Activated T-helper 1 cell treated with anti-CD3 and anti-CD28 coated beads, Interleukin-2, amount 50 U/mL, for 16 hours (primary cell): ENCODE measurements at places on chromosomes 7 and 10.

- DNase-seq, result no peak
Measured at GRCh38 chr7:44391746-44392617, 66.6 kb upstream of the CAMK2B start.

GRCh38 chr7:78254726-78255055 is 456.1 kb downstream of the PHTF2 start:
- no peak for DNase-seq

- no peak for DNase-seq
Measured at GRCh38 chr7:151157645-151158329, 9.7 kb downstream of the GBX1 start.

DNA sequence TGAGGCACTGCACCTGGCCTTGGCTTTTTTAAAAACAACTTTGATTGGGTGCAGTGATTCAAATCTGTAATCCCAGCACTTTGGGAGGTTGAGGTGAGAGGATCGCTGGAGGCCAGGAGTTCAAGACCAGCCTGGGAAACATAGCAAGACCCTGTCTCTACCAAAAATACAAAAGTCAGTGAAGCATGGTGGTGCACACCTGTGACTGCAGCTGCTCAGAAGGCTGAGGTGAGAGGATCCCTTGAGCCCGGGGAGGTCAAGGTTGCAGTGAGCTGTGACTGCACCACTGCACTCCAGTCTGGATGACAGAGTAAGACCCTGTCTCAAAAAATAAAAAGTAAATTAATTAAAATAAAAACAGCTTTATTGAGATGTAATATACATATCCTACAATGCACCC is 84.9 kb downstream of the NPTX2 start:
- DNase-seq, result no peak

DNA sequence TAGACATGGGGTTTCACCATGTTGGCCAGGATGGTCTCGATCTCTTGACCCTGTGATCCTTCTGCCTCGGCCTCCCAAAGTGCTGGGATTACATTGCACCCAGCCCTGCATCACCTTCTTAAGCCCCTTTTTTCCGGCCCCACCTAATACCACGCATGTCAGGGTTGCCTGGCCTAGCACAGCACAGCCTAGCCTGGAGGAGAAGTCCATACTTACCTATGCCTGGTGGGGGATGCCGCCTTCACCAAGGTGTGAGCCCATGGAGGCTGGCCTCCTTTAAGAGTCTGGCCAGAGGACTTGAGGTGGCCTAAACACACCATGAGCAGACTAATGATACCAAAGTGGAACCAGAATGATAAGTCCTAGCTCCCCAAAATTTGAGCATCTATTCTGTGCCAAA is 22.0 kb upstream of the CUX1 start:
- no peak for DNase-seq

DNA sequence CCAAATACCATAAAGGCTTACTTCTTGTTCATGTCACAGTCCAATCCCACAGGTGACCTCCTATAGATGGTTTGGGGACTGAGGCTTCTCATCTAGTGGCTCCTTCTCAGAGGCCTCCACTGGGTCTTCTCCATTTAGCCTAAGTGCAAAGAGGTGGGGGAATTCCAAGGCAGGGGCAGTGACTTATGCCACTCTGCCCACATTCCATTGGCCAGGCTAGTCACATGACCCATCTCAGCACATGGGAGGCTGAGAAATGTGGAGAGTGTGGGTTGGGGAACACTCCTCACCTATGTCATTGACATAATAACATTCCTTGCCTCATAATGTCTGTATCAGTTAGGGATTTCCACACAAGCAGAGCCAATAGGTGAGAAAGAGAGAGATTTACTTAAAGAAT is 104.3 kb upstream of the PLXNA4 start:
- no peak for DNase-seq

- DNase-seq, result no peak
Measured at GRCh38 chr7:132764762-132765161, 188.5 kb upstream of the PLXNA4 start.

- DNase-seq, result no peak
Measured at GRCh38 chr7:133662276-133662675, 409.4 kb downstream of the EXOC4 start.

DNA sequence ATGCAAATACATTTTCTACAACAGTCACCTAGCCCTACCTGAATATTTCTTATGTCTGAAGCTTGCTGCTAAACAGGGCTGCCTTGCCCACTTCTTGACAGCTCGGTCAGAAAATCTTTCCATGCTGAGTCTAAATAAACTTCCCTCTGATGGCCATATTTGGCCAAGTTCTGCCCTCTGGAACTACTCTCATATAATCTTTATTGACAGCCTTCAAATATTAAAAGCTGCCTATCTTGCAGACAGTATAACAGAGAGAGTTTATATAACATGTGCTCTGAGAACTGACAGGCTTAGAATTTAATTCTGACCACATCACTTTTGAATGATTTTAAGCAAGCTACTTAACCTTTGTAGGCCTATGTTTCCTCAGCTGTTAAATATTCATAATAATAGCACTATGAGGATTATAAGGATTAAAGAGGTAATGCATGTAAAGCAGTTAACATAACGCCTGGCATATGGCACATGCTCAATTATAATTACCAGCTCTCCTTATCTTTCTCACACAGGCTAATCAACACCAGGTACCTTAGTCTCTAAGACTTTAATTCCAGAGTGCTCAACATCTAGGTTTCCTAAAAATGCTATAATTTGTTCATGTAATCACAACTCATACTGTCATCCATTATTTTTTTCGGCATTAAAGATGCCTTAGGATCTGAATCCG is 334.1 kb downstream of the HPSE2 start:
- no peak for DNase-seq

DNA sequence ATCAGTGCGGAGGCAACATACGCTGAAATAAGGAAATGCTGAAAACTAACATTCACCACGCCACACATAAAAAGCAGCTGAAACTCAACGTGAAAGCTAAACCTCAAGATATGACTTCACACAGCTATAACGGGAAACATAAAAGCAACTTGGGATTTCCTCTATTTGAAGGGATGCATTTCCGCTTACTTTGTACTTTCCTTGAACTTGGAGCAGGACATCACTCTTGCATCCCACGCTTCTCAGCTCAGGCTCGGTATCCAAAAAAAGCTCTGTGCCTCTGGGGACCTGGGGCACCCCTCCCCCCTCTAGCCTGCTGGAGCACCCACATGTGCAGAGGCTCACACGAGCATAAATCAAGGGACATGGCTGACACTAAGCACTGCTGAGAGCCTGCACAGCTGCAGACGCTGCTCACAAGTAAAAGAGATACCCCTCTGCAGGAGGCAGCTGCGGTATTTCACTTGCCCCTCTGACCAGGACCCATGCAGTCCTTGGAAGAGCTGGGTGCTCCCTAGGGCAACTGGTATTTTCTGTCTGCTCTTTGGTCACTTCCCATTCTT is 34.2 kb downstream of the PARD3 start:
- DNase-seq, result no peak

- no peak for DNase-seq
Measured at GRCh38 chr7:150943453-150943814, 34.7 kb downstream of the KCNH2 start.

DNA sequence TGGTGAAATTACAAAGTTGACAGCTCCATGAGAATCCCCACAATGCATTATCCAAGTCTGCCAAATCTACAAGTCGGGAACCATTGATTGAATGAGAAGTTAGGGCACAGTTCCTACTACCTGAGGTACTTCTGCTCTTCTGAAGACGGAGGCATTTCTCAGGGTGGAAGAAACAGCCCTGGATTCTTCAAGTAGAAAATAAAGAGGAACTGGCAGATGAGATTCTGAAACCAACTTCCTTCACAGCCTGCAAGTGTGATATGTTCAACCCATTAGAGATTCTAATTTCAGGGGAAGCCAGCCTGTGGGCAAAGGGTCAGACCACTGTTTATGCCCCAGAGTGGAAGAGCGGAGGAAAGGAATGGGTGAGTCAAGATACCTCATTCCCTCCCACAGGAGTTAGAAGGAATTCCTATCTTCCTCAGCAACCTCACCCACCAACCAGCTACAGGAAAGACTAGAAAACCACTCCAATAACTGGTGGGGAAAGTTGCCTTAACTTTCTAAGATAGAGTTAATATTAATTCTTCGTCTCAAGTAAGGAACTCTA is 50.5 kb upstream of the BMPER start:
- no peak for DNase-seq

DNA sequence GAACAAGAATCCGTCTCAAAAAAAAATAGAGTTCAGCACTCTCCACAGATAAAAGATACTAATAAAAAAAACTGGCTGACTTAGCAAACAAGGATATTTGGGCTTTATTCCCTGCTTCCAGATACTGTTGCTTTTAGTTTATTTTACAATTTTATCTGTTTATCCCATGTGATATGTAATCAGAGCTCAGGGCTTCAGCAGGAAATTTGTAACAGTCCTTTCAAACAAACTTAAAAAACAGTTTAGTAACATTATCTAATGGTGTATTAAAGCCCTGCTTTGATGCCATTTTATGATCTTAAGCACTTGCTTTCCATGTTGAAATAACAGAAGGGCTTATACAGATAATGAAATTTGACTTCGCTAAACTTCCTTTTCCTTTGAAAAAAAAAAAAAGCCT is 28.1 kb downstream of the DCLRE1A start:
- no peak for DNase-seq

- DNase-seq, result no peak
Measured at GRCh38 chr10:69317175-69317604, 38.9 kb downstream of the HK1 start.

GRCh38 chr7:8149222-8149621 is 112.7 kb downstream of the ICA1 start:
- DNase-seq, result no peak

DNA sequence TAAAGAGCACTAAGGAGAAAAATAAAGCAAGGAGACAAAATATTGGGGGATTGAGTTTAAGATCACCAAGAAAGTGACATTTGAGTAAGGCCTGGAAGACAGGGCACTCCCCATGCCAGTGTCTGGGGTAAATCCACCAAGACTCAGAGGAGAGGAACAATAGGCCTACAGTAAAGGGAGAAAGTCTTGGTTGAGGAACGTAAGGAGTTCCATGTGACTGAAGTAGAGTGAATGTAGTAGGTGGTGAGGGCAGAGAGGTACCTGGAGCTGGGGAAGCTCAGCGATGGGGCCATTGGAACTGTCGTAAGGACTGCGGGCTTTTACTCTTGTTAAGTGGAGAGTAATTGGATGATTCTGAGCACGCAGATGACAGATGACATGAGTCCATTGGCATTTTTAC is 69.4 kb downstream of the CPED1 start:
- no peak for DNase-seq

DNA sequence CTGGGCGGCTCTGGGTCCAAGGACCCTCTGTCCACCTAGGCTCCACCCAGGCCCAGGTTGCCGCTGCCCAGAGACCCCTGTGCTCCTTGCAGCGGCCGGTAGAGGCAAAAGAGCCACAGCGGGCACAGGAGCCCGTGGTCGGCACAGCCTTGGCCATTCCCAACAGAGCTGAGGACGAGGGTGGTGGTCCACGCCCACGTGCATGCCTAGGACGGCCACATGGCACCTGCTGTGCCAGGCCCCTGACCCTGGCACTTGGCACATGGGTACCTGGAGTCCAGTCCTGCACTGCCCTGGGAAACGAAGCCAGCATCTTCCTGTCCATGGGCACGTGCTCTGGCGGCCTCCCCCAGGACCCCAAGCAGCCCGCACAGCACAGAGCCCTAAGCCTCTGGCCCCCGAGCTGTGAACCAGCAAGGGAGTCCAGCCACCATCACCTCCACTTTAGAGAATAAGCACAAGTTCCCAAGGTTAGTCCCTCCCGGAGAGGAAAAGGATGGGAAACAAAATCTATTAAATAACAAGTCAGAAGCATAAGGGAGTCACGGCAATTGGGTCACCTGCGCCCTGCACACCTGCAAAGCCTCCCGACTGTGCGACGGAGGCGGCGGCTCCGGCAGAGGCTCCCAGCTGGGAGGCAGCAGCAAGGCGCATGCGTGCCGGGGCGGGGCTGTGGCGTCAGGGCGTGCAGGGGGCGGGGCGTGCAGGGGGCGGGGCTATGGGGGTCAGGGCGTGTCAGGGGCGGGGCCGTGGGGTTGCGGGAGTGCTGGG is 59.1 kb downstream of the STK32C start:
- peak; percentile 21 for DNase-seq

GRCh38 chr7:112386619-112387018 is 63.6 kb upstream of the IFRD1 start:
- DNase-seq, result no peak

- DNase-seq, result no peak
Measured at GRCh38 chr7:130945411-130945811, 211.4 kb upstream of the KLF14 start.

- no peak for DNase-seq
Measured at GRCh38 chr7:33559324-33559710, 346.0 kb upstream of the BMPER start.

DNA sequence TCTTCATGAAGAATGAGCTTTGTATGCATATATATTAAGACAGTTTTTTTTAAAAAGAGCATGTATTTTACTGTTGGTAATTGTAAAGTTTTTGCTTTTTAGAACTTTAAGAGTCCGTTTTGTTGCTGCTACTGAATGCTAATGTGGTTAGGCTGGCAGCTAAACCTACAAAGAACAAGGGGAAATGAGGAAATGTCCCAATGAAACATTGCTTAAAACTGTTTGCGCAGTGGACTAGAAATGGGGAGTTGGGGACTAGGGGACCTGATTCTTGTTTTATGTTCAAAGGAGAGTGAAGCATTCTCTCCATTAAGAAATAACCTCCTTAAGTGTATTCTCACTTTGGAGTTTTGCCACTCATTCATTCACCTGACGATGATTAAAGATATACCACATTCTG is 5.7 kb downstream of the NRF1 start:
- no peak for DNase-seq

DNA sequence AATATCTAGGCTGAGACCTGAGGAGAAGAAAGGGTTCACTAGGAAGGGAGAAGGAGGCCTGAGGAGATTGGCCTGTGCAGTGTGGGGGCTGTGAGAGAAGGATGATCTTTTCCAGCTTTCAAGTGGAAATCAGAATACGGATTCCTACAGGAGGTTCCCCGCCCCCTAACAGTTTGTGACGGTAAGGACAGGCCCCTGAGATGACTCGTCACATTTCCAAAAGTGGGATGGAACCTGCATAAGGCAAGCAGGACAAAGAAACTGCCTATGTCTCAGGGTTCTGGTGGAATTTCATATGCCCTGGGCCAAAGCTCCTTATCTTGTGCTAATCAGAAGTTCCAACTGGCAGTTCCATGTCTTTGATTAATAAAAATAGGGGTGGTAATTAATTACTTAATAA is 275.6 kb downstream of the SNX10 start:
- no peak for DNase-seq

GRCh38 chr10:73032536-73032935 is 64.1 kb downstream of the P4HA1 start:
- DNase-seq, result no peak

GRCh38 chr10:103082683-103083082 is 110.4 kb downstream of the NT5C2 start:
- DNase-seq, result no peak
